ENCODE measurements at places on chromosomes 11 and 22.

- H3K27ac ChIP-seq: no peak overlapping the region
- no peaks in the 10 kb centered on the region for H3K4me1 ChIP-seq
- H3K4me3 ChIP-seq: no peak overlapping the region
- no peaks in the 10 kb centered on the region for H3K27me3 ChIP-seq
Observed at GRCh38 chr11:116481126-116481675, 291.6 kb downstream of the BUD13 start.

- H3K4me3 ChIP-seq: no peak overlapping the region
- no peak overlapping the region for H3K27ac ChIP-seq
- H3K4me1 ChIP-seq: peaks cover 56% of the 10 kb centered on the region
- no peaks in the 10 kb centered on the region for H3K27me3 ChIP-seq
Observed at GRCh38 chr11:63871962-63872799, 33.3 kb downstream of the MARK2 start.

- DNase-seq: no peak
- no peaks in the 10 kb centered on the region for H3K4me1 ChIP-seq
- no peak overlapping the region for H3K4me3 ChIP-seq
- H3K27ac ChIP-seq: no peak overlapping the region
- H3K27me3 ChIP-seq: no peaks in the 10 kb centered on the region
Observed at GRCh38 chr11:126257764-126258163, 10.9 kb downstream of the SRPRA start.

- H3K4me1 ChIP-seq: peaks cover under 1% of the 10 kb centered on the region
- peaks cover 5% of the 10 kb centered on the region for H3K36me3 ChIP-seq
- no peak overlapping the region for H3K27ac ChIP-seq
- DNase-seq: no peak
- no peaks in the 10 kb centered on the region for H3K27me3 ChIP-seq
- no peak overlapping the region for H3K4me3 ChIP-seq
Observed at GRCh38 chr11:78567209-78567608, 7.5 kb downstream of the NARS2 start.

DNA sequence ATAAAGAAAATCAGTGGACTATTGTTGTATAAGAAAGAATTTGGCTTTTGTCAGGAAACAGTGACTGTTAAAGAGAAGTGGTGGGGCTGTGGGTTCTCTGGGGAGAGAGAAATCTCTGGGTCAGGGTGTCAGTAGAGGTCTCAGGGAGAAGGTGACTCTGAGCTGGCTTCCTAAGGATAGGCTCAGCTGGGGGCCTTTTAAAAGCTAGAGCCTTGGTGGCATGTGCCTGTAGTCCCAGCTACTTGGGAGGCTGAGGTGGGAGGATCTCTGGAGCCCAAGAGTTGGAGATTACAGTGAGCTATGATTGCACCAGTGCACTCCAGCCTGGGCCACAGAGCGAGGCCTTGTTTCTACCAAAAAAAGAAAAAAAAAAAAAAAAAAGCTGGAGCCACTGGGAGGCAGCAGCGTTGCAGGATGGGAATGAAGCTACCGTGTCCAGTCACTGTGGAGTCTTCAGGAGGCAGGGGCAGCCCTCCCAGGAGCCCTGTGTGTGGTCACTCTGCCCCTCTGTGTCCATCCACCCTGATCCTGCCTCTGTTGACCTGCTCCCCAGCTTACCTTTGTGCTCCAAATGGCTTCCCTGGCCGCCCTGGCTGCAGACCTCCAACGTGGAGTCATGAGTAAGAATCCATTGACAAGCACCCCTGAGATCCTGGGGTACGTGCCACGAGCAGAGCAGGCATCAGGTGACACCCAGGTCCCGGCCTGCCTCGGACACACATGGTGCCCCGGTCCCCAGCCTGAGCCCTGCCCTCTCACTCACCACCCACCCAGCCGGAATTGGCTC lies 5.4 kb upstream of the MIF start:
- DNase-seq: no peak
- H3K4me1 ChIP-seq: peaks cover 6% of the 10 kb centered on the region
- no peaks in the 10 kb centered on the region for H3K36me3 ChIP-seq
- no peak overlapping the region for H3K4me3 ChIP-seq

DNA sequence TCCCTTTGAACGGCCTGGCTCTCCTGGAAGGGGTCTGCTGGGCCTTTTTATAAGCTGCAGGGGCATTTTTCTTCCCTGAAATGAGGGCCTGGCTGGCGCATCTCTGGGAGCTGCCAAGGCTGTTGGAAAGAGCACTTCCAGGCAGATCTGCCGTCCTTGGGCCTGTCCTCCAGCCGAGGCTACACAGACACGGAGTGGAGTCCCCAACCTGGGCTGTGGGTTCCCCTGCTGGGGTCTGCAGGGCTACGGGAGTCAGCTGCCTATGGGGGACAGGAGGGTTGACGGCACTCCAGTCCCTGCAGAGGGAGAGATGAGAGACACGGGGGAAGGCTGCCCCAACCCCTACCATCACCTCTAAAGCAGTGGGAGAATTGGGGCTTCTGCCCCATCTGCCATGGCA lies 606.6 kb downstream of the TBC1D22A start:
- H3K4me3 ChIP-seq: no peak overlapping the region
- no peaks in the 10 kb centered on the region for H3K4me1 ChIP-seq
- no peak for DNase-seq
- no peaks in the 10 kb centered on the region for H3K36me3 ChIP-seq
- no peaks in the 10 kb centered on the region for H3K27me3 ChIP-seq

- no peak overlapping the region for H3K27ac ChIP-seq
- H3K36me3 ChIP-seq: peaks cover 68% of the 10 kb centered on the region
- H3K4me1 ChIP-seq: no peaks in the 10 kb centered on the region
- H3K27me3 ChIP-seq: no peaks in the 10 kb centered on the region
Observed at GRCh38 chr22:40300884-40301672, 45.2 kb upstream of the ADSL start.

- DNase-seq: no peak
- H3K27me3 ChIP-seq: peaks cover 9% of the 10 kb centered on the region
- no peak overlapping the region for H3K27ac ChIP-seq
- H3K4me1 ChIP-seq: peaks cover 39% of the 10 kb centered on the region
- H3K36me3 ChIP-seq: no peaks in the 10 kb centered on the region
Observed at GRCh38 chr11:61691380-61692156, 11.4 kb downstream of the DAGLA start.

GRCh38 chr11:120219938-120220746 lies 9.3 kb downstream of the OAF start:
- peaks cover 3% of the 10 kb centered on the region for H3K27me3 ChIP-seq
- no peak overlapping the region for H3K27ac ChIP-seq
- no peak for DNase-seq
- H3K36me3 ChIP-seq: no peaks in the 10 kb centered on the region
- peaks cover 9% of the 10 kb centered on the region for H3K4me1 ChIP-seq

DNA sequence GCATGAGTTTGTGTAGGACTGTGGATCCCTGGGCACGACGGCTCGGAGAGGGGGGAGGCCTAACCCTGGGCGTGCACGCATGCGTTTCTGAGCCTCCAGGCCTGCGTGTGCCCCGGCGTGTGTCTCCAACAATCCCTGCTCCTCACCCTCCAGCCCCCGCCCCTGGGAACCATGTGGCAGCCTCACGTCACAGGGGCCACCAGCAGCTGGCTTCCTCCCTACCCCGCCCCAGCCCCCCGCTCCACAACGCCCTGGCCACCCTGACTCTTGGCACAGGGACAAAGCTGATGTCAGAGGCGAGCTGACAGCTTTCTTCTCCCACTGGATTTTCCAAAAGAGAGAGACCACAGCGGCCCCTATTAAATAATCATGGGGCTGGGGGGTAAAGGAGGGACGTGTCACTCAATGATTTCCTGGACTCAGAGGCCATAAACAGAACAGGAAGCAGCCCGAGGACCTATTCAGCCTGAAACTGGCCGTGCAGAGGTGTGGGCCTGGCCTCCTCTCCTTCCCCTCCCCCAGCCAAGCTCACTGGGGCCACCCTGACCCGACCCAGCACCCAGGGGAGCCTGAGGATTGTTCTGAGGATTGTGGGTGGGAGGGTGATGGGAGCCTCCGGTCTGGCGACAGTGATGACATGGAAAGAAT lies 6.8 kb upstream of the LIF start:
- peaks cover 5% of the 10 kb centered on the region for H3K4me1 ChIP-seq
- H3K27me3 ChIP-seq: peaks cover 5% of the 10 kb centered on the region
- H3K36me3 ChIP-seq: no peaks in the 10 kb centered on the region
- no peak for DNase-seq

- no peak for DNase-seq
- peak overlapping the region; percentile 88 for H3K27ac ChIP-seq
- peaks cover 15% of the 10 kb centered on the region for H3K27me3 ChIP-seq
Observed at GRCh38 chr11:67316882-67317204, 13.5 kb downstream of the SSH3 start.

DNA sequence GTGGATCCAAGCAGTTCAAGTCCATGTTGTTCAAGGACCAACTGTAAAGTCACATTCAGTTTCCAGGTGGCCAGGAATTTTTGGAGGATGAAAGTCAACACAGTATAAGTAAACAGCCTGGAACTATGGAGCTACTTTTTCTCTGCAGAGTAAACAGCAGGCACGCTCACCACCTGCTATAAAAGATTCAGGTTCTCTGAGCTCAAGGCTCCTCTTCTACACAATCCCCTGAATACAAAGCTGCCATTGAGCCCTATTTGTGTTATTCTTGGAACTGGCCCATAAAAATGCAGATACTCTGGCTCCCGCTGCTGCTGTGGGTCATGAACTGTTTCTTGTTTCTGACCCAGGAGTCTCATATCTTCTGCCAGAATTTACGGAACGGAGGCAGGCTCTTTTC lies 56.9 kb upstream of the PRR5 start:
- H3K4me3 ChIP-seq: no peak overlapping the region
- DNase-seq: no peak
- no peaks in the 10 kb centered on the region for H3K36me3 ChIP-seq
- no peaks in the 10 kb centered on the region for H3K27me3 ChIP-seq
- H3K27ac ChIP-seq: no peak overlapping the region
- no peaks in the 10 kb centered on the region for H3K4me1 ChIP-seq

DNA sequence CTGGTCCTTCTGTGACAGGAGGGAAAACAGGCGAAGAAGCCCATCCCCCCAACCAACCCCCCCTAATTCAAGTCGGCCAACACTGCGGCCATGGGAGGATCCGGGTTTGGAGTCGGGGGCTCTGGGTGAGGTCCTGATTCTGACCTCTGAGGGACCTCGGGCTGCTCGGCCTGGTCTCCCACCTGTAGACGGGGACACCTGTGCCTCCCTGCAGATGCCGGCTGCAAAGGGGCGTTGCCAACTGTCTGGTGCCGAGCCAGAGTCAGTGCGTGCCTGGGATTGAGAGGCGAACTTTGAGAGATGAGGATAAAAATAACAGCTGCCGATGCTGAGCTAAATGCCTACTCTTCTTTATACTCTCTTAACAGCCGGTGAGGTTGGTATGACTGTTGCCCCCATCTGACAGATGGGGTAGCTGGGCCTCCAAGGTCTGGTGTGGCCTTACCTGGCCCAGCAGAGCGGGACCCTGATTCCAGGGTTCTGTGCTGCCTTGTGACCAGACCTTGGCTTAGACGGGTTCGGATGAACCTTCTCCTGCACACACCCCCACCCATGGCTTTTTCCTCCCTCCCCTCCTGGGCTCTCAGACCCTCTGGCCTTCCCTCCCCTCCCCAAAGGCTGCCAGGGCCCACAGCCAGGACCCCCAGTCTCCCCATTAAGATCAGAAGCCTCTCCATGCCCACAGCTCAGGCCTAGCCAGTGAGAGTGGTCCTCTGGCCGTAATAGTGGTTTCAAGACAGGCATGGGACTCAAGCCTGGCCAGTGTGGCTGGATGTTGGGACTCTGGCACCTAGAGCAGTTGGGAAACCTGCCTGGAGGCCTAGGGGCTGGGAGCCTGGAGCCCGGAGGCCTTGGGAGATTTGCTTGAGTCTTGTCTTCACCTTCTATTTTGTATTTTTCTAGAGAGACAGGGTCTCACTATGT lies 41.7 kb downstream of the KCNJ4 start:
- no peak for DNase-seq
- H3K27me3 ChIP-seq: no peaks in the 10 kb centered on the region
- H3K27ac ChIP-seq: no peak overlapping the region

DNA sequence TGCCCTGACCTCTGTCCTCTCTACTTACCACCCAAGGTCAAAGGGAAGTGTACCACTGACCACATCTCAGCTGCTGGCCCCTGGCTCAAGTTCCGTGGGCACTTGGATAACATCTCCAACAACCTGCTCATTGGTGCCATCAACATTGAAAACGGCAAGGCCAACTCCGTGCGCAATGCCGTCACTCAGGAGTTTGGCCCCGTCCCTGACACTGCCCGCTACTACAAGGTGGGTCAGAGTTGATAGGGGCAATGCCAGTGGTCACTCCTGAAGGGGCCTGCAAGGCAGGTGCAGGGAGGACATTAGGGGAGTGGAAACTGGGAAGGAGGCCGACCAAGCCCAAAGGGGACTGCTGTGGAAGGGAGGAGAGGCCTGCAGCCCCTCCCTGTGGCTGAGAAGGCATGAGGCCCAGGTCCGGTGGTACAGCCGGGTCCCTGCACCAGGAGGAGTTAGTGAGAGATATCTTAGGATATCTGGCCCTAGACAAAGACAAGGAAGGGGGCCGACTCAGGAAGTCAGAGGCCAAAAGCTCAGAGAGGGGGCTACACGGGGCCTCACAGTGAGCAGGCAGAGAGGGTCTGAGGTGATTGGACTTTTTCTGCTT lies 17.9 kb downstream of the POLR3H start:
- no peak for DNase-seq
- peak overlapping the region; percentile 37 for H3K27ac ChIP-seq
- H3K4me1 ChIP-seq: peaks cover 13% of the 10 kb centered on the region
- H3K27me3 ChIP-seq: no peaks in the 10 kb centered on the region
- H3K4me3 ChIP-seq: no peak overlapping the region

- no peaks in the 10 kb centered on the region for H3K4me1 ChIP-seq
- H3K4me3 ChIP-seq: no peak overlapping the region
- peak overlapping the region; percentile 8 for H3K27ac ChIP-seq
- H3K27me3 ChIP-seq: no peaks in the 10 kb centered on the region
- no peaks in the 10 kb centered on the region for H3K36me3 ChIP-seq
Observed at GRCh38 chr11:7524462-7525235, 10.8 kb downstream of the PPFIBP2 start.

DNA sequence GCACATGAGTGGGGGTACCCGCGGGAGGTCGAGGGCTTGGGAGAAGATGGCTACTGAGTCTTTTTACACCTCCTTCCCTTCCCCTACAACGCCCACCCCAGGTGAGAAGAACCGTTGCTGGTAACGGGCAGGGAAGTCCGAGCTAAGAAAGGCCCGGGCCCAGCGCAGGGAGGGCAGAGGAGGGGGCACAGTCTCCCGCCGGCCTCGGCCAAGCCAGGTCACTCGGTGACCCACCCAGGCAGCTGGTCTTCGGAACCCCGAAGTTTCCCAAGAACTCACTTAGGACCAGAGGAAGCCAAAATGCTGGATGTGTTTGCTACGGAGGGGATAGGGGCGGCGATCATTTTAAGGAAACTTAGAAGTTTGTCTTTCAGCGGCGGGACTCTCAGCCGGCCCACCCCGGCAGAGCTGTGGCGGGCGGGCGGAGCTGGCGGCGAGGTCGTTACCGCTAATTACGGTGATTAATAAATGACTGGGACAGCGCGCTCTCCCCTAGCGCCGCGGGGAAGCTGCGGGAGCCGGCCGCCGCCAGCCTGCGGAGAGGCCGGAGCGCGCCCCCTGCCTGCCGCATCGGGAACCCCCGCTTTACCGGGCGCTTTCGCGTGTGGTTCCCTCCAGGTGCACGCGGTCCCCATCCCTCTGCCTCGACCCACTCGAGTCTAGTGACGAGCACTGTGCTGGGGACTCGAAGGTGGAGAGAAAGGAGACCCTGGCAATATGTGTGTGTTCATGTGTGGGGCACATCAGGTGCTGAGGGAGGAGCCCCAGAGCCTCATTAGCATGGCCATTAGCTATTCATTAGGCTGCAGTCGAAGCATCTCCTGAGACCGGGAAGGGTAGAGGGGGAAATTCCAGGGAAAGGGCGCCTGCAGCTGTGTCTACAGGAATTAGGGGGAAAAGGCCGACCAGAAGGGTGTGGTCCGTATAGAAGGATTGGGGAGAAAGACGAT lies 945 bp downstream of the ROBO3 start:
- no peak overlapping the region for H3K27ac ChIP-seq
- no peaks in the 10 kb centered on the region for H3K4me1 ChIP-seq
- H3K36me3 ChIP-seq: no peaks in the 10 kb centered on the region
- peaks cover 100% of the 10 kb centered on the region for H3K27me3 ChIP-seq
